HEK293T (cell line): ENCODE measurements at places on chromosomes 6 and 20.

GRCh38 chr6:130624046-130624445, 203.2 kb upstream of the SMLR1 start:
- DNase-seq = no peak

DNA sequence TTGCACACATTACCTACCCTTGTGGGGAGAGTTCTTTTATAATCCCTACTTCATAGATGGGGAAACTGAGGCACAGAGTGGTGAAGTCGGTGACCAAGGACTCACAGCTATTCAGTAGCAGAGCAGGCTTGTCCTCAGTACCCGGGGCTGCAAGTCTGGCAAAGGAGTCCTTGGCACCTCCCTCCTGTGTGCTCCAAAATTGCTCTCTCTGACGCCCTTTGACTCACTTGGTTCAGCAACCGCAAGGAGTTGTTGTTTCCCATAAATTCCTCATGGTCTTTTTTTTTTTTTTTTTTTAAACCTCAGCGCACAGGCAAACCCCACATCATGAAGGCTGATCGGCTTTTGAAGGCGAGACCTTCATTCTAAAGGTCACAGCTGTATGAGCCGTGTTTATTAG, 143.2 kb downstream of the CEBPB start:
- DNase-seq = no peak

DNA sequence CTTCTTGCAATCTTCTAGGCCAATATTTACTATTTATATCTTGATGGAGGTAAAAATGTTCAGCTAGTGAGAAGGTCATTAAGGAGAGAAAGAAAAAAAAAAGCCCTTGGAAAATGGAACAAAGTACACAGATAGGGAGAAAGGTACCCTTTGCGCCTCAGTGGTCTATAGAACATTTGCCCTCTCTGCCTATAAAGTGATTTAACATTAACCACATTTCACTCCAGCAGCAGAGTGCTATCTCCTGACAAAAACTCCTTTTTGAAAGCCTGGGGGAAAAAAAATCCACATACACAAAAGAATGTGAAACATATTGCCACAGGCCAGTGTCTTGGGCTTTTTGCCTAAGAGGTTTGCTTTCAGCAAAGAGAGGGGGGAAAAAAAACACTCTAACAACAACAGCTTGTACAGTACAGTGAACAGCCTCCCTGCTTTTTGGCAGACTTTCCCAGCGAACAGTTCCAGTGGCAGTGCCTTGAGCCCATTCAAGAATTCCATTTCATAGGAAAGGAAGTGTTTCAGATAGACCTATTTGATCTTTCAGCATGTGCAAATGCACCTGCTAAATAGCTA, 695 bp downstream of the ARHGAP18 start:
- no peak for DNase-seq

- no peak for DNase-seq
Measured at GRCh38 chr6:127267646-127268625, 1.3 kb downstream of the RNF146 start.
